ENCODE measurements at places on chromosomes 1 and 21. TPM values are rescaled to one million over a fixed set of nuclear protein-coding genes. Genes with fewer than 3 reads are reported as not detected.

Gene PTGER3
- 0.28 TPM for polyA plus RNA-seq

Gene TDRD10
- 4.9 TPM for polyA plus RNA-seq

Gene RHBG
- 0.38 TPM for polyA plus RNA-seq

Gene CD1B
- 0.29 TPM for polyA plus RNA-seq

Gene AGRN
- 4.6 TPM for polyA plus RNA-seq

- DNase-seq = peak; percentile 14
Observed at GRCh38 chr1:228434689-228435088, 18.0 kb upstream of the TRIM17 start.

DNA sequence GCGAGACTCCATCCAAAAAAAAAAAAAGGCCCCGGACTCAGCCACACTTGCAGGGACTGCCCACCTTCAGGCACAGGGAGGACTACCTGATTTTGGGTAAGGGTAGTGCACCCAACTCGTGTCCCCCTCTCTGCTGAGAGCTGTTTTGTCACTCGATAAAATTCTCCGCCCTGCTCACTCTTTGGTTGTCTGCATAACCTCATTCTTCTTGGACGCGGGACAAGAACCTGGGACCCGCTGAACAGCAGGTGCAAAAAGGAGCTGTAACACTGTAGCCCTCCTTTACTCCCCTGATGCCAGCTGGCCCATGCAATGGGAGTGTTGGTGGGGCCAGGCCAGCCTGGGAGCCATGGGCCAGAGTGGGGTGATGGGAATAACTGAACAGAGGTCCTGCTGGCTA is 10.6 kb downstream of the S100B start:
- DNase-seq = no peak

DNA sequence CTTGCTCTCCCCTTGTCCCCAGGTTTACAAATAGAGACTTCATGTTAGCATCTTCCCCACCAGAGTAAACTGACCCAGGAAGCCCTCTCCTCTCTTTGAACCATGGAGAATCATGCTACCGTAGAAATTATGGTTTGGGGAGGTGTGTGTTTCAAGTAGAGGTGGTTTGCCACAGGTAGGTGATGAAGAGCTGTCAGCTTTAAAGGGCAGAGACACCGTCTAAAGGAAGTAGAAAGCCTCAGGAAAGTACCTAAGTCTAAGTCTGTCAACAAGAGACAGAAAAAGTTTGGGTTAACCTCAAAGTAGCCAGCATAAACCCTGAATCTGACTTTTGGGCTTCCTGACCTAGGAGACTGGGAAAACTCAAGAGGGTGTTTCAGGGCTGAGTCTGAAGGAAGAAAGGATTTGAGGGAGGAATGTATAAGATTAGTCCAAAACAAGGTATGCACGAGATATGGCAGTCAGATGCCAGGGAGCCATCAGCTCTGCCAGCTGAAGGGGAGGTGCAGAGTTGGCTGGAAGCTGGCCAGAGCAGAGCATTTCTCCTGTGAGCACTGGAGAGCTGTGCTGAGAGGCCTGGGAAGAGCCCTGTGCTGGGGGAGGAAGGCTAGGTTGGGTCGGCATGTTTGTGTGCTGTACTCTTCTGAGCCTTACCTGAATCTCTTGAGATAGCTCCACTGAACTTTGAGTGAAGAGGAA is 14.3 kb downstream of the ADAMTSL4 start:
- peak; percentile 83 for DNase-seq

- DNase-seq = no peak
Observed at GRCh38 chr1:38451541-38451993, 405.0 kb upstream of the POU3F1 start.

GRCh38 chr1:31926853-31927660 is 11.1 kb downstream of the PTP4A2 start:
- no peak for DNase-seq

Measured in spleen (tissue), 13 donors.